Stimulated activated CD8-positive, alpha-beta memory T cell treated with anti-CD3 and anti-CD28 coated beads, Interleukin-2, amount 100 ng/mL, for 1 hour (primary cell): ENCODE measurements at places on chromosomes 6 and 20.

GRCh38 chr6:137776256-137776655, 90.8 kb upstream of the TNFAIP3 start:
- no peak for DNase-seq

DNA sequence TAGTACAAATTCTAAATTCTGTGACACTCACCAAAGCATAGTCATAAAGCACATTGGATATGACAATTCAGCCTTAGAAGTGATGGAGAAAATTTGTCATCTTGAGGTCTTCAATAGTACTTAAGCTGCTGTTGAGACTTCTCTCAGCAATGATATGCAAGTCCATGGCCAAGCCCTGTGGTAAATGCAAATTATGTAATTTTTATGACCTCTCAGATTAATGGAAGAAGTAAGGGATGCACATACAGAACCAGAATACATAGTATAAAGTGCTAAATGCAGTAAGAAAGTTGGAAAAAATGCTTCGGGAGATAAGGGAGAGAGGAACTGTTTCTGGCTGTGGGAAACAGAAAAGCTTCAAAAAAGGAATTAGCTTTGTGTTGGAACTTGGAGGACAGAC, 700.7 kb downstream of the RNF144B start:
- no peak for DNase-seq

GRCh38 chr20:19549896-19550295, 208.2 kb upstream of the RIN2 start:
- no peak for DNase-seq

DNA sequence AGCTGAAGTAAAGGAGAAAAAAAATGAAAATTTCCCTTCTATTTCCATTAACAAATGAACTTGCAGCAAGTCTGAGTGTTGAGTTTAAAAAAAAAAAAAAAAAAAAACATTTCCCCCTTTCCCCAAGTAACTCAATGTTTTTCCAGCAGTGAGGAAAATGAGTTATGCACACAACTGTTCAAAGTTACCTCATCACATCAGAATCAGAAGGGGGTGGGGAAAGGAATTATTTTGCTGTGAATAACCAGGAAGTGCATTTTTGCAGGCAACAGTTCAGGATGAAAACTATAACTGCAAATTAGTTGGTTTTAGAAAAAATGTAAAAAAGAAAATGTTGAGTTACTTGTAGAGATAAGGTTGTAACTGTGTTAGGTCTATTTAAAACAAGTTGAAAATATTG, 568.9 kb upstream of the CITED2 start:
- DNase-seq, result no peak
